Mammary epithelial cell (primary cell): ENCODE measurements at places on chromosomes 4 and X. TPM values are rescaled to one million over a fixed set of nuclear protein-coding genes. Genes with fewer than 3 reads are reported as not detected.

BANK1 gene
- not detected in 2 replicates for total RNA-seq

DNA sequence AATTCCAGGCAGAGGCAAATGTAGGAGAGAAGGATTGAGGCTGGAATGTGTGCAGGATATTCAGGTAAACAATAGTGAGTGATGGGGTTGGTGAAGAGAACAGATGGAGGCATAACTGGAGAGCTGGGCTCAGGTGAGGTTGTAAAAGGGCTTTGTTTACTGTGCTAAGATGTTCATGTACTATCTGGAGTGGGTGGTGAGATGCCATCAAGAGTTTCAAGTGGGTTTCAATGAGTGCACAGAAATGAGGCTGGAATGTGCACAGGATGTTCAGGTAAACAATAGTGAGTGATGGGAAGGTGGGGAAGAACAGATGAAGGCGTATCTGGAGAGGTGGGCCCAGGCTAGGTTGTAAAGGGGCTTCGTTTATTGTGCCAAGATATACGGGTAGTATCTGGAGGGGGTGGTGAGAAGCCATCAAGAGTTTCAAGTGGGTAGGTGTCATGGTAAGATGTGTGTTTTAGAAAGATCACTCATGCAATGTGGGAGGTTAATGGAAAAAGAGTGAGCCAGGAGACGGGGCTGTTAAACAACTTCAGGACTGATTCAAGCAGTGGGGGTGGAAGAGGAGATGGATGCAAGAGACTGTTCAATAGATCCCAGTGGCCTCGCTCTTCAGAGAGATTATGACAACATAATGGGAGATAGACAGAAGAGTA is 25.4 kb upstream of the NMU start:
- no peak for DNase-seq

NKX3-2 gene
- 0.17 TPM for total RNA-seq

KIAA1210 gene
- under 0.01 TPM for total RNA-seq

DNA sequence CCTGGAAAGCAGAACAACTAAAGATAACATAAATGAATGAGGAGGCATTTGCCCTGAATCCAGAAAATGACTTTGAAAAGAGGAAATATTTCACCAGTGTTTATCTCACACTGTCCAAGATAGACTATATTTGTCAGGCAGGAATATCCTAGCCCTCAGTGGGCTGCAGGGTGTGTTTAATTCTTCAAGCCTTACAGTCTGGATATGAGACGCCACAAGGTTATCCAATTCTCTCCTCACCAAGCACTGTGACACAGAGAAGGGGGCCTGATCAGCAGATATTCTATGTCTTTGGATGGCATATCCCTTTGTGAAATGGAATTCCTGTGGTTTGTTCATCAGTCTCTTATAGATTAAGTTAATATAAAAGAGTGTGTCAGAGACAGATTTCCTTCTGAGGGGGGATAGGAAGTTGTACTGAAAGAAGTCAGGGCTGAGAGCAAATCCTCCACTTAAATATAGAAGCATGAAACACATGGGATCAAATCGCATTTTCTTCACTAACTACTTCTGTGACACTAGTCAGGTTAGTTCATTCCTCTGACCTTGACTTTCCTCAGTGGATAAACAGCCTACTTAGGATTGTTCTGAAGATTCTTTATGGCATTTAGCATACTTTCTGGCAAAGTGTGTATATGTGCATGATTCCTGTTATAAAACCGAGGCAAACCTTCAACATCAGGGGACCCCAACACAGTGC is 6.8 kb upstream of the G3BP2 start:
- no peak for DNase-seq

DNA sequence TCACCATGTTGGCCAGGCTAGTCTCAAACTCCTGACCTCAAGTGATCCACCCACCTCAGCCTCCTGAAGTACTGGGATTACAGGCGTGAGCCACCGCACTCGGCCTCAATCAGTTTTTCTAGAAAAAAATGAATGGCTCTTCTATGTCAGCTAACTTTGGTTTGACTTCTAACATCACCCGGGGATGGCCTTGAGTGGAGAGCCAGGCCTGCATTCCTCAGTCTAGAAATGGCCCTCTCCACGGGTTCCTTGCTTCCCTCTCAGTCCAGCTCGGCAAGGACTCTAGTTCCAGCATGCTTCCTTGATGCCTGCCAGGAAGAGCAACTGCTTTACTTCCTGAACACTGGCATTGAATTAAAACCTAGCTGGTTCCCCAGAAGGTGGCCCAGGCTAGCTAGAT is 39.0 kb downstream of the SLC25A5 start:
- DNase-seq: no peak

GRCh38 chrX:69362354-69362753 is 141.8 kb upstream of the NALF2 start:
- DNase-seq: no peak

GRCh38 chr4:122658818-122659295 is 38.0 kb upstream of the IL21 start:
- DNase-seq: peak; percentile 56

- DNase-seq: no peak
Measured at GRCh38 chr4:164946810-164947209, 30.6 kb downstream of the TRIM61 start.

SOX3 gene
- total RNA-seq: not detected in 2 replicates

- no peak for DNase-seq
Measured at GRCh38 chrX:114058988-114059418, 524.9 kb upstream of the HTR2C start.

OTC gene
- total RNA-seq: not detected in 2 replicates

DNA sequence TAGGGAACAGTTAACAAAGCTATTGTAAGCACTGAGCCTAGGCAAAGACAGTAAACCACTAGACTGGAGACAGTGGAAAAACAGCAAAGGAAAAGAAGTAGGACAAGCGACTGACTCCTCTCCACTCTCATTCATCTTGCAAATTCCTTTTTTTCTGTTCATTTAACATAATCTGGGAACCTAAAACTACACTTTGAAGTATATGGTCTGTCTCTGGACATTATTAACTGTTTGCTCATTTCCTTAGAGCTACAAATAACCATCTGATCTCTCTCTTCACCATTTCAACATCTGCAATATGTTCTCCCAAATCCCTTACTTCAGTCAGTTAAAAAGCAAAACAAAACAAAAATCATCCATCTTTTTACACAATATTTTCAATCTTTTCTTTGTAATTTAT is 642 bp downstream of the HMGN5 start:
- DNase-seq: no peak

DNA sequence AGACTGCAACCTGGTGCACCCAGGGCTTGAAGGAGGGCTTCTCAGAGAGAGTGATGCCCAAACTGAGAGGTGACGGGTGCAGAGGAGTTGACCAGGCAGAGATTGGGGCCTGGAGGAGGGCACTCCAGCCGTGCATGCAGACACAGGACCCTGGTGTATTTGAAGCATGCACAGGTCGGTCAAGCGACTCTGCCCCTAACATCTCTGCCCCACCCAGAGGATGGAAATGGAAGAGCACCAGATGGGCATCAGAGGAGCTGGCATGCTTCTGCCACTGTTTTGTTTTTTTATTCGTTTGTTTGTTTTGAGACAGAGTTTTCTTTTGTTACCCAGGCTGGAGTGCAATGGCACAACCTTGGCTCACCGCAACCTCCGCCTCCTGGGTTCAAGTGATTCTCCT is 320.9 kb downstream of the EVC2 start:
- DNase-seq: no peak

DNA sequence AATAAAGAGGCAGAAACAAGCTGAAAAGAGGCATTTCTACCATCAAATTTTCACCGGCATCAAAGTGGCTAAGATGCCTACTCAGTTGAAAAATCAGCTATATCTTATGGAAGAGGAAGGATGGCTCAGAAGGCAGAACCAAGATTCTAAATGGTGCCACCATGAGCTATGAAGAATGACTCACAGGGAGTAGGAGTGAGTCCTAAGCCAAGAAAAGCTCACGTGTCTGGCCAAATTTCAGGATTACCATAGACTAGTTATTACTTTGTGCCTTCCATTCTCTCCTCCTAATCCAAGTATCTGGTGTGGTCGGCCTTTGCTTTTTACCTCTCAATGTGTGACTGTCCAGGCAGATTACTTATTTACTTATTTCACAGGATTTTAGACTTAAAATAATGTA is 54.8 kb downstream of the BMP3 start:
- no peak for DNase-seq

DNA sequence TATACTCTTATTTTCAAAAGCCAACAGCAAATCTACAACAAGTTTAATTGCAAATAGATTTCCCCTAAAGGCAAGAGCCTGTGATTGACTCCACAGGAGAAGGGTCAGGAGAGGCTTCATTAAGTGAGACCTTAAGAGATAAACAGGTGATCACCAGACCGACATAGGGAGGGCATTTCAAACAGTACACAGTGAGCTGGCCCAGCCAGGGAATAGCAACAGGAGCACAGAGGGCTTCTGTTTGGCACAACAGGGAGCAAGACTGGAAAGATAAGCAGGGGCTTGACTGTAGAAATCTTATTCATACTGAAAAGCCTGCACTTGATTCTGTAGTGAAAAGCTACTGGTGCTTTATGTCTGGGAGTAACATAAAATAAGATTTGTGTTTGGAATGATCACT is 3.9 kb downstream of the RUFY3 start:
- no peak for DNase-seq

- no peak for DNase-seq
Measured at GRCh38 chrX:47239898-47240545, 7.2 kb downstream of the USP11 start.

GRCh38 chrX:15988661-15989603 is 134.3 kb upstream of the AP1S2 start:
- peak; percentile 31 for DNase-seq

- DNase-seq: no peak
Measured at GRCh38 chrX:31572360-31572759, 500.5 kb upstream of the FTHL17 start.

GRCh38 chrX:136304493-136304892 is 3.7 kb downstream of the ADGRG4 start:
- no peak for DNase-seq

ELF4 gene
- total RNA-seq: 12.3 TPM

ZNF280C gene
- total RNA-seq: 5.1 and 5.4 TPM in 2 replicates

DNA sequence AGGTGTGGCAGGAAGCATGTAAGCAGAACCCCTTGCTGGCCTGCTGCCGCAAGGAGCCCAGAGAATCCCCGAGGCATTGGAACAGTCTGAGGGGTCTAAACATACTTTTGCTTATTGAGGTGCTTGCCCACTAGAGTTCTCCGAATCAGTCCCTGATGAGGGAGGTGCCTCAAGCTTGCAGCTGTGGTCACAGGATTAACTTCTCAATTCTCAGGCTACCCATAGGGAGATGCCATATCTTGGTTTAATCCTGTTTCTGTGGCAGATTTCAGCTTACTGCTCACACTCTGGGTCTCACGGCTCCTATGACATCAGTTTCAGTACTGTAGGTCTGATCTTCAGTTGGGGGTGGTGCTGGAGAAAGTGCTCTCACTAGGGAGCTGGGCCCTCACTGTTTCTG is 39.9 kb downstream of the CCNG2 start:
- DNase-seq: no peak

- peak; percentile 51 for DNase-seq
Measured at GRCh38 chr4:39032218-39033085, at the start of gene TMEM156. TSS of gene TMEM156 (minus strand) at chr4:39032409. CDS start at chr4:39032313, 96 bp downstream.

DNA sequence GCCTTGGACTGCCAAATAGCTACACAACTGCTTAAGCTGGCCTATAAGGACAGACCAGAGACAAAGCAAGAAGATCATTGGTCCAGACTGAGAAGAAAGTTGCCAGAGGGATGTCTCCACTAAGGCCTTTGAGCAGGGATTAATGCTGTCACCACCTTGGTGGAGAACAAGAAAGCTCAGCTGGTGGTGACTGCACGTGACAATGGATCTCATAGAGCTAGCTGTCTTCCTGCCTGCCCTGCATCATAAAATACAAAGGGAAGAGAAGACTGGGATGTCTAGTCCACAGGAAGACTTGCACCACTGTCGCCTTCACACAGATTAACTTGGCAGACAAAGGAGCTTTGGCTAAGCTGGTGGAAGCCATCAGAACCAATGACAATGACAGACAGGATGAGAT is 40.5 kb upstream of the FAM120C start:
- DNase-seq: no peak

DNA sequence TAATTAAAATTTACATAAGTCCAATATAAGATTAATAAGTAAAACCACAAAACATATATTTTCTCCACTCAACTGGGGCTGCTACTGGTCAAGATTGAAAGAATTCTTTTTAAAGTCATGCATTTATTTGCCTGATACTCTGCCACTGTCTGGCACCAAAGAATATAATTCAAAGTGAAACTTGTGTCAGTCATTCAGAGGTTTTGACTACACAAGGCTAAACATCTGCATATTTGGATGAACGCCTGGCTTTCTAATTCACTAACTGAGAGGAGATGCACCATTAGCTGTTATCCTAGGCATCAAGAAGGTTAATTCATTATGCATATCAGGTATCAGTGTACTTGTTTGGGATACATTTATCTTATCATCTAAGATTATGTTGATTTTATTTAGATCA is 598.5 kb downstream of the CENPC start:
- no peak for DNase-seq

DNA sequence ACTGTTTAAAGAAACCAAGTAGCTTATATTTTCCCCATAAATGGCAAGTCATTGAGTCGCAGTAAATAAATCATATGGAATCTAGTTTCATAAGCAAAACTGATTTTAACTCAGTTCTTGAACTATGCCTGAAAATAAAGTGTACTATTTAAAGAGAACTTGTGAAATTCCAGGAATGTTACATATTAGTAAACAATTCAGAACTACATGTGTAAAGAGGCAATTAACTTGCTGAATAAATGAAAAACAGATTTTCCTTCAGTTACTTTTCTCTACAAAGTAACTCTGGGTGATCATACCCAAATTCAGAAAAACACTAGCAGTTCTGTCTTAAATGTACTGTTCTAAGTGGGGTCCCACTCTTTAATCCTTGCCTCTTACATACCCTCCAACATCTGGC is 236.1 kb upstream of the EDNRA start:
- DNase-seq: no peak

GRCh38 chr4:47271291-47271690 is 192.2 kb downstream of the COMMD8 start:
- DNase-seq: no peak

OPHN1 gene
- 3.6 and 7.3 TPM in 2 replicates for total RNA-seq

- no peak for DNase-seq
Measured at GRCh38 chr4:122481766-122482405, 25.4 kb upstream of the IL2 start.

PRPS2 gene
- total RNA-seq: 19.2 TPM

GRCh38 chr4:189364032-189364449 is 576.6 kb upstream of the FRG1 start:
- peak; percentile 16 for DNase-seq

GRCh38 chr4:56229947-56230346 is 157.3 kb downstream of the AASDH start:
- no peak for DNase-seq

FAM156B gene
- 12.6 and 13.6 TPM in 2 replicates for total RNA-seq

DNA sequence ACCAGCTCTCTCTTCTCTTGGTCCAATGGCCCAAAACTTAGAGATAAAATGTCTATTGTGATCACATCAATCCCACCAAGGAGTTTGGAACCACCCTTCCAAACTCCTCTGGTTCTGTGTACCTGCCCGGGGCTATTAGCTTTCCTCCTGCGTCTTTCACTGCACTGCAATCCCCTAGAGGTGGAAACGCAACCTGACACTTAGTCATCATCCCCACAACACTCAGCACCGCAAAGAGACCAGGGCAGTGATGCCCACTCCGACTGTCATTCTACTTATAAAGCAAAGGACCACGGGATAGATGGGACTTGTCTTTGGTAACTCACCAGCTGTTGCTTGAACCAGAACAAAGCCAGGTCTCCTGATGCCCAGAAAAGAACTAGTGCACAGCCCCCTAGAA is 22.0 kb downstream of the AFAP1 start:
- DNase-seq: no peak
